ENCODE measurements at places on chromosomes 7 and 10.

- DNase-seq = no peak
Observed at GRCh38 chr7:73423519-73424488, 9.8 kb upstream of the FZD9 start.

DNA sequence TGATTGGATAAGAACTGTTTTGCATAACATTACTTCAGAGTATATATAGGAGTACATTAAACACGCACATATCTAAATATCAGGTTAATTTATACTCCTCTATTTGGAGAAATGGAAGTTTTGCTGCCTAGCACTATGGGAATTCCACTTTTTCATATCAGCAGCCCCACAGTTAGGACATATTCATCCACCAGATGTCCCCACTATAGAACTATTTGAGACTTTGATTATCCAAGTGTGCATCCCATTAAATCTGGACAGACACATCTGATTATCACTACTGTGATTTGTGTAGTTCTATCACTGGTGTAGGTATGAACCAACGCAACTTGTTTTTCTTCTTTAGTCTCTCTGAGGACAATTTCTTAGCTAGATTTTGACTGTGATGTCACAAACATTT lies 345.7 kb downstream of the THSD7A start:
- DNase-seq = no peak

- no peak for DNase-seq
Observed at GRCh38 chr10:130364631-130365411, 228.6 kb downstream of the GLRX3 start.

GRCh38 chr10:124563320-124564040 lies 101.9 kb downstream of the LHPP start:
- DNase-seq = no peak

DNA sequence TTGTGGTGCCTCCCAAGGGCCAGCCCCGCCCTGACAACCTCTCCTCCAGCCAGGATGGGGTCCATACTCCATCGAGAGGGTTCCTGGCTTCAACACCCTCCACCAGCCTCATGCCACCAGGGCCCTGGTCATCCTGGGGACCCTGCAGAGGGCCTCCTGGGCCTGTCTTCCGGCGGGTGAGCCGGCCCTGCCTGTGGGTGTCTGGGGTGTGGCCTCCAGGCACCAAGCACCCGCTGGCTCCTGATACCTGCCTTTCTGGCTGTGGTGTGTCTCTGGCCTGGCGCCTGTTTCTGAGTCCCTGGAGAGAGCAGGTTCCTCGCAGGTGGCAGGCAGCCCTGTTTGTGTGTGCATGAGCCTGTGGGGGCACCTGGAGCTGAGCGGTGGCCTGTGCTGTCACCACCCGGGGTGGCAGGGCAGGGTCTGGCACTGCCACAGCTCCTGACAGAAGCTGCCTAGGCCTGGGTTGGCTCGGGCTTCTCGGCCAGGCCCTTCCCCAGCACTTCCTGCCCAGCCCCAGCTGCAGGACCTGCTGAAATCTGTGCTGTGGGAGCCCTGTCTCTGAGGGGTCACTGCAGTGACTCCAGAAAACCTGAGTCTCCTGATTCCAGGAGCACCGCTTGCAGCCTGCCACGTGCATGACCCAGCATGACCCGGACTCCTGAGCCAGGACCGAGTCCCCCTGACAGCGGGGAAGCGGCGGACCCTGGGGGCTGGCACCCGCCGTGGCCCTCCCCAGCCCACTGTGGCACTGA lies 18.4 kb downstream of the ADAM8 start:
- DNase-seq = peak; percentile 63

DNA sequence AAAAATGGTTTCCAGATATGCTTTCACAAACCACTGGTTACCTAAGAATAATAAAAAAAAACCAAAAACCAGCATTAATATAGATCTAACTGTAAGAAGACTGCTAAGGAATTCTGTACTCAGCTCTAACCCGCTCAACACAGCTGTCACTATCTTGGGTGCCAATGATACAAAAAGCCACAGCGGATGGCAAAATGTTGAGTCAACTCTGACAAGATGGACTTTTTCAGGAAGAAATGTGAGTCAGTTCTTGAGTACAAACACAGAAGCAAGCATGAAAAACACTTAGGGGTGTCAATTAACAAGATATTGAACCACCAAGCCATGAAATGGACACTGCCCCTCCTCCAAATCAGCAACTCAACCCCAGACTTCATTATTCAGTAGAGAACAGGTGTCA lies 55.0 kb downstream of the CTTNBP2 start:
- DNase-seq = no peak

- no peak for DNase-seq
Observed at GRCh38 chr7:32957326-32958045, at the start of gene FKBP9. Gene FKBP9 (plus strand): TSS chr7:32957440. CDS start chr7:32957574, 134 bp downstream.

DNA sequence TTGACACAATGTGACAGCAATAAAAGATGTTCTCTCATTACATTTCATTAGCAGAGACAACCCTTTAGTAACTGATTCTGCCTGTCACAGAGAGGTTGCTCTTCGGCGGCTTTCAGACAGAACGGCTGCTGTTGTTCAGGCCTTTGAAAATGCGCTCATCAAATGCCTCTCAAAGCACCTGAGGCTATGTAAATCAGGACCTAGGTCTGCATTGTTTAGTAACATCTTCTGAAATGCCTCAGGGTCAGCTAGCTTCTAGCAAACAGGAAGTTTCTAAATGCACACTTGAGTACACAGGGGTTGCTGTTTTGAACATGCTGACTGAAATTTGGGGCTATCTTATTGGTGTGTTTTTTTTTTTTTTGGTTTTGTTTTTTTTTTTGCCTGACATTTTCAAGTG lies 143.3 kb upstream of the DKK1 start:
- DNase-seq = no peak

GRCh38 chr7:150629347-150629746 lies 2.8 kb downstream of the GIMAP6 start:
- no peak for DNase-seq

DNA sequence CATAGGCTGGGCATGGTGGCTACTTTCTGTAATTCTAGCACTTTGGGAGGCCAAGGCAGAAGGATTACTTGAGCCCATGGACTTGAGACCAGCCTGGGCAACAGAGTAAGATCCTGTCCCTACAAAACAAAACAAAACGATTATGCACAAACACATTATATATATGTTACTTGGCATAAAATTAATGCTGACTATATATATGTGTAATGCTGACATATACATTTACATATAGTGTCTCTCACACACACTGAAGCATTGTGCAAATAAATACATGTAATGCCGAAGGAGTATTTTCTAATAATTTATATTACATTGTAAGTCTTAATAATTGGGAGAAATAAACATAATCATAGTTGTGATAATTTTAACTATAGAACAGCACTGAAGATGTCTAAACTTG lies 621.8 kb upstream of the ZNF722 start:
- DNase-seq = no peak

GRCh38 chr7:116538138-116538537 lies 13.3 kb downstream of the CAV1 start:
- no peak for DNase-seq

DNA sequence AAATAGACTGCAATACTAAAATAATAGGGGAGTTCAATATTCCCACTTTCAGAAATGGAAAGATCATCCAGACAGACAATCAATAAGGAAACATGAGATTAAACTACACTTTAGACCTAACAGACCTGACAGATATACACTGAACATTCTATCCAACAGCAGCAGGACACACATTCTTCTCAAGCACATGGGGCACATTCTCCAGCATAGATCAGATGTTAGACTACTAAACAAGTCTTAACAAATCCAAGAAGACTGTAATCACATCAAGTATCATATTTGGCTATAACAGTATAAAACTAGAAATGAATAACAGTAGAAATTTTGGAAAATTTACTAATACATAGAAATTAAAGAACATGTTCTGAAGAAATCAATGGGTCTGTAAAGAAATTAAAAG lies 458.9 kb upstream of the ANKRD30A start:
- DNase-seq = no peak

DNA sequence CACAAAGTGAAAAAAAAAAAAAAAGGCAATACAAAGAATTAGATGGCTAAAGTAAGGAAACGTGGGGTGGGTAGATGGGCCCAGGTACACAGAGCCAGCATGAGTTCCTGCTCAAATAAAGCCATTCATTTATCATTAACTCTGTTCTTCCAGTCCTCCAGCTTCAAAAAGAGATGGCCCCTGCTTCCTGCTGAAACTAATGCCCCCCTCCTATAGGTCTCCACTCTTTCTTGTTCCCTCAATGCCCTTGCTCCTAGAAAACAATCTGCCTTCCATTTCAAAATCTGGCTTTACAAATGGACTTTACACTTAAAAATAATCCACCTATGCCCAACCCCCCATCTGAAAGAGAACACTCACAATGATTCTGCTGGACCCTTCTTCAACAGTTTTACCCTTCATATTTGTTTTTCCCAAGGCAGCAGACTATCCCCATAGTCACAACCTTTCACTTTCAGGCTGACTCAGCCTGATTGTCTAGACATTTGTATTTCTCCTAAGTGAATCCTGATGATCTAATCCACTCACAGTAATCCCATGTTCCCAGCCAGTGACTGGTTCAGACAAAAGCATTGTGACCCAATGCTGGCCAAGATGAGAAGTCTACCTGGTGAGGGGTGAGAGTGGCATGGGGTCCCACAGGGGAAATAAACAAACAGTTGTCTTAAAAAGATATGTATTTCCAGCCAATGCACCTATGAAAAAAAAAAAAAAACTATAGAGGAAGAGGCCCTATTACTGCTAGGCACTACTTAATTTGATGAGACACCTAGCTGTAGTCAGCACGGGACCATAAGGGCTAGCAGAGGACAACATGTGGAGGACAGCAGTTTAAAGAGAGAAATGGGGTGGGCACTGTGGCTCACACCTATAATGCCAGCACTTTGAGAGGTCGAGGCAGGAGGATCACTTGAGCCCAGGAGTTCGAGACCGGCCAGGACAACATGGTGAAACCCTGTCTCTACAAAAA lies 74.6 kb upstream of the GRID1 start:
- no peak for DNase-seq

GRCh38 chr7:94975336-94975735 lies 67.9 kb downstream of the PPP1R9A start:
- DNase-seq = no peak

GRCh38 chr7:128063088-128063487 lies 31.9 kb upstream of the LRRC4 start:
- no peak for DNase-seq

DNA sequence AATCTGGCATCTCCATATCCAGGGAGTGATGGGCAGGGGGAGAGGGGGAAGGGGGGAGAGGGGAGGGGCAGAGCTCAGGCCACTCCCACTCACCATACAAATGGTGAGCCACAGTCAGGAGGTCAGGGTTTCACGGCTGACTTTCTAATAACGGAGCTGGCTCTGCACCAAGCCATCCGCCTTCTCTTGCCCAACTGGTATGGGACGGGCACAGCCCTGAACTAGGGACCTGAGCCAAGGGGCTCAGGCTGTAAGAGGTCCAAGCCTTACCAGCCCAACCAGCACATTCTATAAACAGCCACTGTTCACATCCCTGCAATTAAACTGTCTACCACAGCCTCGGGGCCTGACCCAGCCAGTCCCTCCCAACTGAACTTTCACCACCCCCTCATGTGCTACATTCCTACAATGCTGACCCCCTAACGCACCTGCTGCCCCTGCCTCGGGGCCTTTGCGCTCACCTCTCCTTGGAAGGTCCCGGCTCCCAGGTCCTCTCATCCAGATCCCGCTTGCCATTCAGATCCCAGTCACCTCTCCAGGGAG lies 32.5 kb downstream of the RGS10 start:
- DNase-seq = no peak

GRCh38 chr10:14254368-14254767 lies 76.4 kb downstream of the FRMD4A start:
- no peak for DNase-seq

- no peak for DNase-seq
Observed at GRCh38 chr7:93364806-93365205, 132.6 kb downstream of the VPS50 start.

DNA sequence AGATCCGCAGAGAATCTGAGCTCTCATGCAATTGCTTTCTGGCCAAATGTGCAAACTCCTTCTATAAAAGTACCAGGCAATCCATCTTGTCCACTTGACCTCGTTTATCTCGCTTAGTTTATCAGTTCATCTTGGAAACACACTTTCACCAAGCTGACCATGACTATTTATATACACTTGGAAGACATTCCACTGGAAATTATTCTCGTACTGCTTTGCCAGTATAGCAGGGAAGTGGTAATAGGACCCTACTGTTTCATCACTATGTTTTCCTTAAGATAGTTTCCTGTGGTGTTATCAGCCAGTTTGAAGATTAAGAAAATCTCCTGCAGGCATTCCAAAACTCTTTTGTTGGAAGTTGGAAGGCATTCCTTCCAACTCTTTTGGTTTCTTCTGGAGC lies 115.3 kb upstream of the FAM171A1 start:
- no peak for DNase-seq

DNA sequence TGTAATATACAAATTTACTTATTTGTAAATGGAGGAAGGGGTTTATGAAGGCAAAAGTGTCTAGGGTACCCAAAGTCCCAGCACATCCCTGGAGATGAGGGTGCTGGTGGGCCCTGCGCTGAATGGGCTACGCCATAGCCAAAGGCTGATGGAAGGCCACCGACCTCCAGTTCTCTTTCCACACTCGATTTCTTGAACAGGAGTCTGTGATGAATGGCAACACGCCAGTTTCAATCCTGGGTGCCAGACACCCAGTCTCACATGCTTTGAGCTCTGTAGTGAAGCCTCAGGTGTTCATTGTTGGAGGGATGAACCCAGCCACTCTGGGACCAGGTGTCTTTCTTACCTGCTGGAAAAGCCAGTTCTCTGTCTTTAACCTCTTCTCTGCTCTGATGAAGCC lies 752 bp downstream of the LRMDA start:
- no peak for DNase-seq

DNA sequence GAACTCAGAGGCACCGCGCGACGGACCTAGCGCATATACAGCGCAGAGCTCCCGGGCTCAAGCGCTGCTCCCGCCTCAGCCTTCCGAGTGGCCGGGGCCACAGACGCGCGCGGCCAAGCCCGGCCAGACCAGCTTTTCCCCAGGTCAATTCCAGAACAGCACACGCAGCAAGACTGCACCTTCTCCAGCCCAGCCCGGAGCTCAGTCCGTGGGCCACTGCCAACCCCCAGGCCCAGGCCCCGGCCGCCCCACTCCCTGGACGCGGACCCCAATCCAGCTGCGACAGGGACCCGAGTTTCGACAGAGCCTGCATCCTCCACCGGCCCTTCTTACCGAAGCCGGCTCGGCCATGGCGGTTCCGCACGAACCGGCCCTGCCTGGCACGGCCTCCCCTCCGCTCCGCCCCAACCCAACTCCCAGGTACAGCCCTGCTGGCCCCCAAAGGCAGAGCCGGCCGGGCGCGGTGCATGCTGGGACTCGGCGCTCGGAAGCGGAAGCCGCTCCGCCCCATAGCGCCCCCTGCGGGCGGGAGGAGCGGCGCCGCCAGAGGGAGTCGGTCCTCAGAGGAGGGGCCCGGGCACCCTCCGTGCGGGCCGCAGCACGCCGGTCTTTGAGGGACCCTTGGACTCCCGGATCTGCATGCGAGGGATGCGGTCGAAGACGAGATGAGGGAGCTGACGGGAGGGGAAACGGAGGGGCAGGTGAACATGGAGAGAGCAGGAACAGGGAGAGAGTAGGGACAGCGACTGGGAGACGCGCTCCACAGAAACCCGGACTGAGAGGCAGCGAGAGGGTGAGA lies at the start of gene ZNF425:
TSS of gene ZNF425 (minus strand) at position 462 of the 799 bp plus-strand sequence. CDS start at position 351, 111 bp downstream.
- peak; percentile 95 for DNase-seq

GRCh38 chr7:50069613-50070012 lies 23.4 kb downstream of the ZPBP start:
- peak; percentile 34 for DNase-seq
